Upper lobe of left lung (tissue), 6 donors: ENCODE measurements at places on chromosomes 5 and 9.
A peak's percentile ranks its signal among the peaks of the same experiment; 100 is the strongest.

GRCh38 chr5:126967808-126968466, 62.4 kb downstream of the MARCHF3 start:
- no peaks in the 10 kb centered on the region for H3K36me3 ChIP-seq
- peaks cover 30% of the 10 kb centered on the region for H3K4me1 ChIP-seq
- H3K4me3 ChIP-seq = no peak overlapping the region
- DNase-seq = no peak
- H3K27ac ChIP-seq = no peak overlapping the region
- no peaks in the 10 kb centered on the region for H3K27me3 ChIP-seq

DNA sequence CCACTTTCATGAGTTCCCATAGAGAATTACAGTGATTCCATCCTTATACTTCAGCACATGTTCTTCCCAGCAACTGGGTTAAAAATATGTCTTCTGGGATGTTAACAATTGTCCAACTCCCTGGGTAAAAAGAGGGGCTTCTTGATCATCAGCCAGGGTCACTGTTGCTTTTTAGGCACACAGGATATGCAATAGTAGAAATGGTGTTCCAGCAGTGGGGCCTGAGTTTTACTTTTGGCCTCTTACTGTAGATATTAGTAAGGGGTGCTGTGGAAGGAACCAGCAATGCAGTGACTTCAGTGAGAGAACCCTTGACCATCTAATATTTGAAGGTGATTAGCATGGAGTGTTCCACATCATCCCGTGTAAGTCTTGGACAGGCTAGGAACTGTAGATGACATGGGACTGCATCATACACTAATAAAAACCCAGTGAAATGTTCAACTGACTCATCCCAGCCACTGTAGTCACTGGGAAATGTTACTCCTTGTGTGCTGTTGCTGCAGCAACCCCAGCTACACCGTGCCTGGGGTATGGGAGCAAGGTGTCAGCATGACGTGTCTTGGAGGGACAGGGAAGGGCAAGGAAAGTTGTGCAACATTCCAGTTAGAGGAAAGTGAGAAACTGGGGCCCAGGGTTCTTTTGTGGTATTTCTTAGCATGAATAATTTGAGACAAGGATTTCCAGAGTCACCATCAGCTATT, 610.9 kb downstream of the RAB3C start:
- peaks cover 2% of the 10 kb centered on the region for H3K4me1 ChIP-seq
- H3K36me3 ChIP-seq = no peaks in the 10 kb centered on the region
- no peaks in the 10 kb centered on the region for H3K27me3 ChIP-seq
- H3K4me3 ChIP-seq = no peak overlapping the region
- DNase-seq = no peak

DNA sequence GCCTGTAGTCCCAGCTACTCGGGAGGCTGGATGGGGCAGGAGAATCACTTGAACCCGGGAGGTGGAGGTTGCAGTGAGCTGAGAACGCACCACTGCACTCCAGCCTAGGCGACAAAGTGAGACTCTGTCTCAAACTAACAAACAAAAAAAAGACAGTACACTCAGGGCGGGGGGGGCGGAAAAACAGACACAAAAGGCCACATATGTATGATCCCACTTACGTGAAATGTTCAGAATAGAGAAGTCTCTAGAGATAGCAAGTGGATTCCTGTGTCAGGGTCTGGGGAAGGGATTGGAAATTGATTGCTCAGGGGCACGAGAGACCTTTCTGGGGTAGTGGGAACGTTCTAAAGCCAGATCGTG, 9.0 kb upstream of the LCN1 start:
- no peak overlapping the region for H3K27ac ChIP-seq
- no peaks in the 10 kb centered on the region for H3K27me3 ChIP-seq
- DNase-seq = peak; percentile 2
- no peak overlapping the region for H3K4me3 ChIP-seq
- no peaks in the 10 kb centered on the region for H3K36me3 ChIP-seq

- peaks cover 7% of the 10 kb centered on the region for H3K4me1 ChIP-seq
- H3K27ac ChIP-seq = peak overlapping the region; percentile 27
- peak; percentile 94 for DNase-seq
- H3K4me3 ChIP-seq = peak overlapping the region; percentile 56
- no peaks in the 10 kb centered on the region for H3K27me3 ChIP-seq
Observed at GRCh38 chr9:101449071-101449721, 13.6 kb upstream of the ALDOB start.

DNA sequence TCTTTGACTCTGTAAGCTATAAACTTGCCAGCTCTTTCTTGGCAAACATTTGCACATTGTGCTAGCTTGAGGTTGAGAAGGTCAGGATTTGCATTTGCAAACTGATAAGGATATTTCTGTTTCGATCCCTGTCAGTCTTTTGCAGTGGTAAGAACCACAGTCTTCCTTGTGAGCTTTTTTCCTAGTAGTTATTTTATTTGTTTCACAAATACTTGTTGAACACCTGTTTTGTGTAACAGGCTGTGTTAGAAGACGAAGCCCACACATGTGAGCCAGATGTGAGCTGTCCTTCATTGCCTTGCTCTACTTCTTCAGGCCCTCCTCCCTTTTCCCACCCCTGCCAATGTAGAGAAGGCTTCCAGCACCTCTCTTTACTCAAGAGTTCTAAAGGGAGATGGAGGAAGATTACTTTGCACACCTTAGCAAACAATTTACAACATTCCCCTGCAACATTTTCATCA, 327.0 kb upstream of the KLF4 start:
- no peak for DNase-seq
- H3K4me3 ChIP-seq = no peak overlapping the region
- H3K27ac ChIP-seq = no peak overlapping the region
- H3K36me3 ChIP-seq = no peaks in the 10 kb centered on the region
- peaks cover 16% of the 10 kb centered on the region for H3K4me1 ChIP-seq

DNA sequence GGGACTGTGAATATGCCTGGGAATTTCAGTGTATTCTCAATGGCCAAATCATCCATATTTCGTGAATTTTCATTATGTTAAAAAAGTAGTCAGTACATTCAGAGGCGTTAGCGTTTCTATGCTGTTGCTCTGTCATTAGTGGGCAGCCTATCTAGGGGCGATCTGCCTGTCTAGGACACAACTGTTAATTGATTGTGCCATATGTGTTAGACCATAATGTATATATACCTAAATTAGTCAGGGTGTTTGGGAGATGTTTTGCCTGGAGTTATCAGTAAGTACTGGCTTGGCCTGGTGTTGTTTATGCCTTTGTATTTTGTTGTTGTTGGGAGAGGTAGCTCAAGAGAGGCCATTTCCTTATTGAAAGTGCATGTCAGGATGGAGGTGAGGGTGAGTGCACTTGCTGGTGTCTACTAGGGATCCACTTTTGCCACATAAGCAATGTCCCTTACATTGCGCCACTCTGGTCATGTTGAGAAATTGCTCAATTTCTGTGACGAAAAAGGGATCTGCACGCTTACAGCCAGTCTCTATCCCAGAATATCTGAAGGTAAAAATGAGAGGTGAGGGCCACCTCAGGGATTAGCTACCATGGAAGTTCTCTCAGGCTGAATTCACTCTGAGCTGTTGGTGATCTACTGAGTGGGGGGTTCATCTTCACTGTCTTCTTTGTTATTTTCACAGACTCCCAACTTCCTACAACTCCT, 123.3 kb downstream of the ST8SIA4 start:
- no peaks in the 10 kb centered on the region for H3K36me3 ChIP-seq
- no peaks in the 10 kb centered on the region for H3K27me3 ChIP-seq

- H3K36me3 ChIP-seq = no peaks in the 10 kb centered on the region
- no peak overlapping the region for H3K4me3 ChIP-seq
- no peak overlapping the region for H3K27ac ChIP-seq
Observed at GRCh38 chr9:121242219-121242958, 25.6 kb upstream of the GSN start.

- H3K4me1 ChIP-seq = no peaks in the 10 kb centered on the region
- no peaks in the 10 kb centered on the region for H3K36me3 ChIP-seq
- DNase-seq = no peak
- H3K4me3 ChIP-seq = no peak overlapping the region
- no peaks in the 10 kb centered on the region for H3K27me3 ChIP-seq
Observed at GRCh38 chr5:167779644-167780043, 511.8 kb upstream of the WWC1 start.

DNA sequence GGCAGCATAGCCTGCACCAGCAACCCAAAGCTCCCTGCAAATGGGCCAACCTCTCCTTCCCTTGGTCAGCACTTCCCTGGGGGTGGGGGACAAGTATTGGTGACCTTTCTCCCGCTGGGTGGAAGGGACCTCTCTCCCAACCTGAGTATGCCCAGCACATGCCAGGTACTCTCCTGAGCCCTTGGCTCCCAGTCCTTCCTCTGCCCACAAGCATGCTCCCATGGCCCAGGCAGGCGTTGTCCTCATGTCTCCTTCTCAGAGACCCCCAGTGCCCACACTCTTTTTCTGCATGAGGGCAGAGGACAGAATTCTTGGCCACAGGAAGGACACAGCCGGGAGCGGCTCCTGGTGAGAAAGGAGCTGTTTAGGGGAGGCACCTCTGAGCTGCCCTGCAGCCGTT, 60.3 kb downstream of the PHF2 start:
- peak; percentile 18 for DNase-seq
- no peaks in the 10 kb centered on the region for H3K4me1 ChIP-seq
- no peak overlapping the region for H3K27ac ChIP-seq
- H3K27me3 ChIP-seq = no peaks in the 10 kb centered on the region

DNA sequence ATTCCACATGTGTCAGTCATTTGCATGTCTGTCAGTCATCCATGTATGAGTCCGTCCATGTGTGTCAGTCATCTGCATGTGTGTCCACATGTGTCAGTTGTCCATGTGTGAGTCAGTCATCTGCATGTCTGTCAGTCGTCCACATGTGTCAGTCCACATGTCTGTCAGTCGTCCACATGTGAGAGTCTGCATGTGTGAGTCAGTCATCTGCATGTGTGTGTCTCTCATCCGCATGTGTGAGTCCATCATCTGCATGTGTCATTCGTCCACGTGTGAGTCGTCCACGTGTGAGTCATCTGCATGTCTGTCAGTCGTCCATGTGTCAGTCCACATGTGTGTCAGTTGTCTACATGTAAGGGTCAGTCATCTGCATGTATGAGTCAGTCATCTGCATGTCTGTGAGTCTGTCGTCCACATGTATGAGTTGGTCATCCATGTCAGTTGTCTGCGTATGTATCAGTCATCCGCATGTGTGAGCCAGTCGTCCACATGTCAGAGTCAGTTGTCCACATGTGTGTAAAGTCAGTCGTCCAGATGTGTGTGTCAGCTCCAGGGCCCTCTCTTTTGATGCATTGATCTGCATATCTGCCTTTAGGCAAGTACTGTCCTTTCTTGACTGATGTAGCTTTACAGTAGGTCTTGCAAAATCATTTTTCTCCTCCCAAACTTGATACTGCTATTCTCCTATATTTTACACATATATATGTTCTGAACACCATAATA, 72.5 kb upstream of the CACNA1B start:
- H3K4me3 ChIP-seq = no peak overlapping the region
- no peak overlapping the region for H3K27ac ChIP-seq
- H3K27me3 ChIP-seq = no peaks in the 10 kb centered on the region
- H3K36me3 ChIP-seq = peaks cover 33% of the 10 kb centered on the region

- H3K27me3 ChIP-seq = no peaks in the 10 kb centered on the region
- H3K4me3 ChIP-seq = no peak overlapping the region
- peaks cover 5% of the 10 kb centered on the region for H3K4me1 ChIP-seq
- no peak overlapping the region for H3K27ac ChIP-seq
- no peak for DNase-seq
Observed at GRCh38 chr5:57889558-57889957, 406.9 kb upstream of the ACTBL2 start.

GRCh38 chr5:139251695-139252288, 41.7 kb upstream of the MATR3 start:
- H3K27ac ChIP-seq = no peak overlapping the region
- no peaks in the 10 kb centered on the region for H3K27me3 ChIP-seq
- no peak for DNase-seq
- H3K36me3 ChIP-seq = no peaks in the 10 kb centered on the region
- H3K4me1 ChIP-seq = peaks cover 3% of the 10 kb centered on the region
- no peak overlapping the region for H3K4me3 ChIP-seq

DNA sequence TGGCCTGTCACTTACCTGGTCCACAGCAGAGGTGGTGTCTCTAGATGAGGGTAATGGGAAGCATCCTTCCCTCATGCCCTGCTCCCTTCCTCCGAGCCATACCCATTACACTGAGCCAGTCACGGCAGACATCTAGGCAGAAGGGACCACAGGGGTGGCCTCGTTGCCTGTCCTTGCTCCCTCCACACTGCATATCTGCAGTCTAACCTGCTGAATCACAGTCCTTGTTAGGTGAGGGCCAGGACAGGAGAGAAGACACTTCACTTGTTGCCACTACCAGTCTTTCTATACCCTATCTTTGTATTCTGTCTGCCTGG, 18.4 kb upstream of the SPINK4 start:
- H3K36me3 ChIP-seq = no peaks in the 10 kb centered on the region
- no peak for DNase-seq
- H3K4me3 ChIP-seq = no peak overlapping the region
- no peak overlapping the region for H3K27ac ChIP-seq
- peaks cover 17% of the 10 kb centered on the region for H3K4me1 ChIP-seq
- no peaks in the 10 kb centered on the region for H3K27me3 ChIP-seq

DNA sequence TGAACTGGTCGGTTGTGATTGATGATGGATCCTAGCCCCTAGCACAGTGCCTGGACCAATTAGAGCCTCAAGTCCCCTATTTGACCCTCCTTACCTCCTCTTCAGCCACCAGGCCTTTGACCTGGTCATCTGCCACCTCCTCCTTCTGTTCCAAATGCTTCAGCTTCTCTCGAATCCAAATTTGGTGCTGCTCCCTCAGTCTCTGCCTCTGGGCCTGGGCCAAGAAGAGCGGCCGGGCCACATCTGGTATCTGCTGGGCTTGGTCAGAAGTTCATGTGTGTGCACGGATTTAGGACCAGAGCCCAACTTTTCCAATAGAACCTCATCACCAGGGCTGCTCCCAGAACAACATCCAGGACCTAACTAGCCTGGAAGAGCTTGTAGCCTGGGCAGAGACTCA, 6.5 kb downstream of the SLC35A4 start:
- H3K27ac ChIP-seq = peak overlapping the region; percentile 97
- H3K4me3 ChIP-seq = no peak overlapping the region
- H3K36me3 ChIP-seq = peaks cover 15% of the 10 kb centered on the region
- peaks cover 46% of the 10 kb centered on the region for H3K4me1 ChIP-seq

GRCh38 chr9:10008101-10008799, 604.6 kb downstream of the PTPRD start:
- H3K4me3 ChIP-seq = no peak overlapping the region
- no peaks in the 10 kb centered on the region for H3K27me3 ChIP-seq

DNA sequence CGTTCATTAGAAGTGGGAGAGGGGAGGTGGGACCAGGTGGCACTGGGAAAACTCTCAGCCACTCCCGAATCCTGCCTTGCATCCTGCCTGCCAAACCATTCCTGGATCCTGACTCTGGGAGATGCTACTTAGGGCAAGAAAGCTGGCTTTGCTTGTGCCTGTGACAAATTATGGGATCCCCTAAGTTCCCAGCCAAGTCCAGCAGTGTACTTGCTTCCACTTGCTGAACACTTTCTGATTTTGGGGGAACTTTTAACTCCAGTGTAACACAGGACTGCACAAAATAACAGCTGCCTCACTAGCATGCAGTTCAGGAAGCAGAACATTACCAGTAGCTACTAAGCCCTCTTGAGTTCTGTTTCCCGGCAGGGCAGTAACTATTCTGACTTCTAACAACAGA, 12.5 kb upstream of the NKX2-5 start:
- H3K27me3 ChIP-seq = no peaks in the 10 kb centered on the region
- H3K4me3 ChIP-seq = no peak overlapping the region
- no peak for DNase-seq
- no peaks in the 10 kb centered on the region for H3K36me3 ChIP-seq
- H3K4me1 ChIP-seq = peaks cover 7% of the 10 kb centered on the region
- no peak overlapping the region for H3K27ac ChIP-seq
